ENCODE measurements at places on chromosomes 3 and 15. TPM values are rescaled to one million over a fixed set of nuclear protein-coding genes. Genes with fewer than 3 reads are reported as not detected.

Gene KNSTRN
- 85.2 TPM for total RNA-seq

Gene PLA2G4E
- not detected for total RNA-seq

Gene LRRIQ4
- total RNA-seq, result 1.3 TPM

- DNase-seq, result no peak
Measured at GRCh38 chr3:73176941-73177340, 115.5 kb downstream of the EBLN2 start.

DNA sequence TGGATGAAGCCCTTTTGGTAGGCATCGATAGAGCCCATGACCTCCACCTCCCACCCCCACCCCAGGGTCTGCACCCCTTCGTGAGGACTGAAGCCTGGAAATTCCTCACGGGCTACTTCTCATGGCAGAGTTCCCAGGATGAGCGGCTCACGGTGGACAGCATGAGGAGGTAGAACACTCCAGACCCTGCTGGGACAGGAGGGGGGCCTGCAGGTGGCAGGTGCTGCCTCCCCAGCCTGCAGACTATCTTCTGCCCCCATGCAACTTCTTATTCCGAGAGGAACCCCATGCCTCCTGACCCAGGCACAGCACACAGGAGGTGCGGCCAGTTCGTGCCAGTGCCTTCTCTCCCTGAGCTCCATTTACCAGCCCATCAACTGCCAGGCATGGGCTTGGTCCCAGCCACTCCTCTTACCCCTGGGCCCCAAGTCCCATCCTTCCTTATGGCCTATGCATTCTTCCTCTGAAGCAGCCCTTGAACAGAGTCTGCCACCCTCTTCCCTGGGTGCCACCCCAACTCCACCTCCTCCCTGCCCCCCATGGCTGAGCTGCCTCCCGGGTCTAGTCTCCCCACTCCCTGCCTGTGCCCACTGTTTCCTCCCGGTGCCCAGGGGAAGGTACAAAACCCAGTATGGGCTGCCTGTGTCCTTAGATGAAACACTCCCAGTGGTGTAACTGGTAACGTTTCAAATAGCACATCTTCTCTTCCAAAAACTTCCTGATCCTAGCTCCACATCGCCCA is 8.4 kb downstream of the TBC1D21 start:
- DNase-seq, result no peak

DNA sequence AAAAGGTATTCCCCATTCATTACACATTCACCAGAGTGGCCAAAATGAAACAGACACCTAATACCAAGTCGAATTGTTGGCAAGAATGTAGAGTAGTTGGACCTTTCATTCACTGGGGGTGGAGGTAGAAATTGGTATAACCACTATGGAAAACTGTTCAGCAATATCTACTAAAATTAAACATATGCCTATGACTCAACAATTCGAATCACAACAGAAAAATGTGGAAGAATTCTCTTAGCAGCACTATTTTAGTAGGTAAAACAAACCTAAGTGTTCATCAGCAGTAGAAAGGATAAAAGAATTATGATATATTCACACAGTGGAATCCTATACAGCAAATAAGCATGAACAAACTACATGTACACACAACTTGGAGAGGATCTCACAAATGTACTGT is 30.6 kb downstream of the POLG start:
- DNase-seq, result no peak

All from PC-9 (cell line).